ENCODE measurements at places on chromosomes 11 and 22.

- DNase-seq = no peak
Measured at GRCh38 chr11:98572941-98573340, 447.8 kb upstream of the CNTN5 start.

DNA sequence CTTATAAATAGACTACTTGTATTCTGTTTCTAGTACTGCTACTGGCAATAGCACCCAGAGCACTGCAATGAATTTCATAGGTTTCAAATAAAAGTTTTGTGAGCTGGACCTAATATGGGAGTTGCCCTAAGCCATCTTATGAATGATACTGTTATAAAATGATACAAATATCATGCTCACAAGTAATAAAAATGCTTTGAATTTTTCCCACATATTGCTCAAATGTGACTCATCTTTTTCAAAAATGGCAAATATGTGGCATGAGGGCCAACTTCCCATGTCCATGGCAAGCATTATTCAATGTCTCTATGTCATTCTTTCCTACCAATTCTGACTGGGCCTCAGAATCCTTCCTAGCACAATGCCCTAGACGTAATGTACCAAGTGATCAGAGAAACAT is 137.6 kb downstream of the TRPC6 start:
- DNase-seq = no peak

- no peak for DNase-seq
Measured at GRCh38 chr11:134611537-134611936, 199.5 kb upstream of the B3GAT1 start.

- no peak for DNase-seq
Measured at GRCh38 chr11:47329987-47330931, 22.2 kb downstream of the MYBPC3 start.

DNA sequence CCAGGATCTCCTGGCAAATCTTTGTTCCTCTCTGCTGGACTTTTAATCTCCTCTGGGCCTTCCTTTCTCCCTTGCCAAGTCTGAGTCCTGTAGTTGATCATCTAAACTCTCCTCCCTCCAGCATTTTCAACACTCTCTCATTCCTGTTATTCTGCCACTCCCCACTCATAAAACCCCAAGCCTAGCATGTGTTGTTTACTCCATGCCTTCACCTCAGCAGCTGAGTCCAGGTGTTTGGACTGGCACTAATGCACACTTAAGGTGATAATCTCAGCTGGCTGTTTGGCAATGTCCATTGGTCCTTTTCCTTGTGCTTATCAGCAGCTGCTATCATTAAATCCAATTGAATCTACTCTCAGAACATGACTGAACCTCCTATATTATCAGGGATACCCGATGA is 876.8 kb upstream of the TENM4 start:
- DNase-seq = no peak

- DNase-seq = no peak
Measured at GRCh38 chr11:76824083-76824939, 36.4 kb upstream of the ACER3 start.

- peak; percentile 26 for DNase-seq
Measured at GRCh38 chr11:121892131-121892681, 223.8 kb downstream of the BLID start.

DNA sequence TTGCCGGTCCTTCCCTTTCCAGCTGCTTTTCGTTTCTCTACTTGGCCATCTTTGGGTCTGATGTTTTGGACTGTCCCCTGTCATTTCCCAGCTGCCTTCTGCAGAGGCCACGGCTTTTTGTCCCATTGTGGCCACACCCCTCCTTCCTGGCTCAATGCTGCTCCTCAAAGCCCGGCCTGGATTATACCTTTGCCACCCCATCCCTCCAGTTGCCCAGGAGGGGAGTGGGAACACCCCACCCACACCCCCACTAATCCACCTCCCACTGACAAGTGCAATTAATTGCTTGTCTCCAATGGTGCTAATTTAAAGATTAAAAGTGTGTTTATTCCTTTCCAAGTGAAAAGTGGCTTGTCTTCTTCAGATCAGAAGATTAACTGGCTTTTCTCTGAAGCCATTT is 34.2 kb upstream of the CSNK2A3 start:
- DNase-seq = no peak

DNA sequence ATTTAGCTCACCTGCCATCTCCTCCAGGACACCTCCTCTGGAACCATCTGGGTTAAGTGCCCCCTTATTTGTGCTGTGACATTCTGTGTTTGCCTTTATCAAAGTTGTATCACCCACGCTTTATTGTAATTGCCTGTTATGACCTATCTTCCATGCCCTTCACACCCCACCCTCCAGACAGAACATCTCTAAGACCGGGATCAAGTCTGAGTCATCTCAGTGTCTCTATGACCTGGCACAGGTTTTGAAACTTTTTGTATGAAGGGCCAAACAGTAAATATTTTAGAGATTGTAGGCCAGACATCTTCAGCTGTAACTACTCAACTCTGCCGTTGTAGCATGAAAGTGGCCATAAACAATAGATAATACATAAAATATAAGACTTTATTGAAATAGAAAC is 161.8 kb downstream of the SPON1 start:
- no peak for DNase-seq

- no peak for DNase-seq
Measured at GRCh38 chr11:112363527-112363926, 102.9 kb upstream of the PLET1 start.

DNA sequence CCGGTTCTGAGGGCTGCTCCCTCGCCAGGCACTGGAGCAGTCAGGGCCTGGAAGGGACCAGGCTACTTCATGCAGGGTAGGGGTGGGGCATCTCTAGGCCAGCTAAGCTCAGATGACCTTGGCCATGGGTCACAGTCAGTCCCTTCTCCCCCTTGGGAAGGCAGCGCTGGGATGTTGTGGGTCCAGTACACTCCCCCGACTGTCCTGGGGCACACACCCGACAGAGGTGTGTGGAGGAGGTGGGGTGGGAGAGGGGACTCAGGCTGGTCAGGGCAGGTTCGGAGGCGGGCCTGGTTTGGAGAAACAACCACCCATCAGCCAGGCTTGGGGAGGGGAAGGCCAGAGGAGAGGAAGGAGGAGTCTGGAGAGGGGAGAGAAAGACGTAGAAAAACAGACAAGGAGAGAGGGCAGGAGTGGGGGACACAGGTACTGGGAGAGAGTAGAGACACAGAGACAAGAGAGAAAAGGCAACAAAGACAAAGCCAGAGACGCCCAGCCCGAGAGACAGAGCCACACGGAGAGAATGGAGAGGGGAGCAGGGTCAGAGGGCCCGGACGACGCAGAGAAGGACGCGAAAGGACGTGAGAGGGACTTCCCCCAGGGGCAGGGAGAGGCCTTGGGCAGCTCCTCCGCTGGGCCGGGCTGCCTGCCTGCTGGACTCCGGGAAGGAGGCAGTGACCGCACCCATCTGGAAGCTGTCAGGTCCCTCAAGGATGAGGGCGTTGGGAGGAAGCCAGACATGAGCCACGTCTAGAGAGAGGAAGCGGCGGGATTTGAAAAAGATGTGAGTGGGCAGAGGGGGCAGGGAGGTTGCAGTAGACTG is 30.6 kb upstream of the TSKU start:
- no peak for DNase-seq

GRCh38 chr22:46201059-46201757 is 48.9 kb downstream of the CDPF1 start:
- DNase-seq = no peak

- no peak for DNase-seq
Measured at GRCh38 chr11:118715837-118716260, 36.4 kb upstream of the TREH start.

DNA sequence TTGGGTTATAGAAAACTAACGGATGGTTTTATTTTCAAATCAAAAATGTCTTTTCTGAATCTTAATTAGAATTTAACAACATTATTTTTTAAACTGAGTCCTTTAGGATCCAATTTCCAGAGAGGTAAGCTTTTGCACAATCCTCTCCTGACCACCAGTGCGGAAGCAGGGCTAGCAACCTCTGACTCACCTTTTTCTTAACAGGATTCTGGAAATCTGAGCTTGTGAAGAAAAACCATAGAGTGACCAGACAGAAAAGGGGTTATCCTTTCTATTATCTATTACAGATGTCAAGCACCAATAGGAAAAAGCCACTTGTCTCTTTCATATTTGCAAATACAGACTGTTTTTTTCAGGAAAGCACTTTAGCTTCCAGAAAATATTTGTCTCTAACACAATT is 25.3 kb downstream of the ALG9 start:
- DNase-seq = no peak

DNA sequence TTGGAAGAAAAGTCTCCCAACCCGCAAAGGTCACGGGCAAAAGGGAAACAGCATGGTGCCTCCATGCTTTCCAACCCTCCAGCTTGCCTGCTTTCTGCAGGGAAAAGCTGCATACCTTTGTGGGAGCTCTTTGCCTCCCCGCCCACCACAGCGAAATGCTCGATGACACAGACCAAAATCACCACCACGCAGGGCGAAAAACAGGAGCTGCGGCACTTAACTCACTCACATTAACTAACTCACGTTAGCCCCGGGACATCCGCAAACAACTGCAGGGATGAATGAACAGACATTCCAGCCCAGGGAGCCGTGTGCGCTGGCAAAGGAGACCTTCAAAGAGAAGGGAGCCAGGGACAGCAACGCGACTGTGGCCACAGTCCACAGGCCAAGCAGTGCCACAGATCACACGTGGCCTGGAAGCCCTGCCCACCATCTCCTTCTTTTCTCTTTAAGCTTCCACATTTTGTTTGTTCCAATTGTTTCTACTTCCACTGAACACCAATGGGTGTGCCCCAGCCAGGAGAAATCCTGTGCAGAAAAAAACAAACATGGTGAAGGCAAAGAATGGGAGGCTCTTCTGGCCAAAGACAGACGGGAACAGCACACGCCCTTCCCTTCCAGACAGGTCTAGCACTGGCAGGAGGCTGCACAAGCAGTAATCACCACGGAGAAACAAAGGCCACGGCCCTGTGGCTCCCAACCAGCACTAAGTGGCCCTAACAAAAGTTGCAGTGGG is 39.3 kb downstream of the DUSP8 start:
- DNase-seq = no peak

GRCh38 chr11:70303070-70303469 is 32.6 kb downstream of the PPFIA1 start:
- DNase-seq = no peak

DNA sequence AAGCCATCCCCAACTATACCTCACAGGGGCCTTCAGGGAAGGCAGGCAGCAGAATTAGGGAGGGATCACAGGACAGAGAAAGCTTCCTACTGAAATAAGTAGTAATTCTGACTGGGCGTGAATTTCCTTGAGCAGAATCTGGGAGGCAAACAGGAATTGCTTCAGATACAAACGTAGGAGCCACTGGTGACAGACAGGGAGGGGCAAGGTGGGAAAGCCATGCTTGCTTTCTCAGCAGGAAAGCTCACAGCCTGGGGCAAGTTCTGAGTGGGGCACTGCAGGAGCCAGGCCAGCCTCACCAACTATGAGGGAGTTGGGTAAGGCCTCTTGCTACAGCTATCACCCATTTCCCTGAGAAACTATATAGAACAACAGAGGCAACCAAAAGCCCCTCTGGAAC is 43.6 kb downstream of the ARHGAP32 start:
- DNase-seq = no peak

DNA sequence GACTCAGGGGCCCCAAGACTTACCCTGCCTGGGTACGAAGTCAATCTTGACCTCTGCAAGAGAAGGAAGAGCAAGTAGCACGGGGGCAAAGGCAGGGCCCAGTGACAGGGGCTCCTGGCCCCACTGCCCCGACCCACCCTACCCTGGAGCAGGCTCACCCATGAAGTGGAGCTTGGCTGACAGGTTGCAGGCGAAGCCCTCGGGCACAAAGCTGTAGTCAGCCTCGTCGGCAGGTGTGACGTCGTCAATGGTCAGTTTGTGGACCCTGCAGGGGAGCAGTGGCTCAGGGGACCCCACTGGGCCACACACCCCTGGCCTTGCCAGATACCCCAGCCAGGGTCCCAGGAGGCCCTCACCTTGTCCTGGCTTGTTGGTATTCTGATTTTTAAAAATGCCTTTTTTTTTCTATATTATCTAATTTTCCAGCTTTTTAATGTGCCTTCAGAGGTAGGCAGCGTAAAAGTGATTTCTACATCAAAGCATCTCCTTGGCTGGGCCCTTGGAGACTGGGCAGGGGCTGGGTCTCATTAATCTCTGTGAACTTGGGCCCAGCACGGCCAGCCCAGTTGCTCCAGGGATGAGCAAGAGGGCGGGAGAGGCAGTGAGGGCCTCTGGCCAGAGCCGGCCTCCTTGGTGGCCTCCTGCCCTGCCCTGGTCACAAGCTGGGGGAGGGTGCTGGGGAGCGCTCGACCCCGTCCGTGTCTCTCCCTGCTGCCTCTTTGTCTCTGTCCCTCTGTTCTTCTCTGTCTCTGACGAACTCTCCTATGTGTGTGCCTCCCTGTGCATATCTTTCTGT is 11.3 kb downstream of the MYBPC3 start:
- no peak for DNase-seq

GRCh38 chr22:41862530-41863266 is 29.8 kb downstream of the SREBF2 start:
- no peak for DNase-seq

- DNase-seq = no peak
Measured at GRCh38 chr11:64960719-64961118, 11.2 kb downstream of the MAJIN start.

DNA sequence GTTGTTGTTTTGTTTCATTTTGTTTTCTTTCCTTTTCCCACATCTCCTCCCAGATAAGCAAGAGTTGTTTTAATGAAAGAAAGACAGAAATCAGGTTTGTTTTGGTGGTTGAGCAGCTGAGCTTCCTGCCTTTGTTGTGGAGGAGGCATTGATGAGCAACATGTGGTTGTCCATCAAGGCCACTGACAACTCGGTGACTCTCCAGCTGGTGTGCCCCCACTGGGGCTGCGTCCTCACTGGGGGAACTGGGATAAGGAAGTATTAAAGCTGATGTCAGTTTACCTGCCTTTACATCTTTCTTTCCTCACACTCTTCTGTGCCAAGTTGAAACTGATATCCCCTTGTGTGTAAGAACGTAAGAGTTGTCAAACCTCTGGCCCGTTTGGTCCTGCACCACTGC is 5.9 kb downstream of the VPS26B start:
- DNase-seq = no peak

DNA sequence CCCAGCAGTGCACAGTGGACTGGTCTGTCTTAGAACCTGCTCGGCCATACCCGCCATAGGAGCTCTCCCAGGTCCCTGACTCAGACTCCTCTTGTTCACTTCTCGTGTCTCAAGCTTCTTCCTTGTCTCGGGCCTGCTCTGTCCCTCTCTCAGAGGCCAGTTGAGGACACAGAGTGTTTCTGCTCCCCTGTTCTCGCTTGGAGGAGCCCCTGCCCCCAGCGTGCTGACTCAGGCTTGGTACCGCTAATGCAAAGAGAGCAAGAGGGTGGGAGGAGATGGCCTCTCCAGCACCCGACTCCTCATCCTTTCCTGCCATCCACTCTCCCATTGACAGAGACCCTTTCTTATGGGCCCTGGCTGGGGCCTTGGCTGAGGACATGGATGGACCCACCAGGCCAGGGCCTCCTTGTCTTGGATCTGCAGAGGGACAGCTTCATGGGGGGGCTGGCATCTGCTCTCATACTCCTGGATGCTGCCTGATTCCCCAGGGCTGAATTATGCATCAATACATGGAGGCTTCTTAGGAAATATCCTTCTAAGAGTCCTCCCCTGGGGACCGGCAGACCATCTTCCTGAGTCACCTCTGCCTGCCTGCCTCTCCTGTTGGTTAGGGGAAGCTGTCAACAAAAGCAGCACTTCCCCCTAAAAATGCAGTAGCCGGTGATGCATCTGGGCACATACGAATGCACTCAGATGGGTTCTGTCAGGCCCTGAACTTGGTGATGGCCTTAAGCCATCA is 15.9 kb downstream of the TSPAN18 start:
- DNase-seq = no peak
